ENCODE measurements at places on chromosomes 3 and 15. TPM values are rescaled to one million over a fixed set of nuclear protein-coding genes. Genes with fewer than 3 reads are reported as not detected.

The PRR23A gene
- not detected for polyA plus RNA-seq

DNA sequence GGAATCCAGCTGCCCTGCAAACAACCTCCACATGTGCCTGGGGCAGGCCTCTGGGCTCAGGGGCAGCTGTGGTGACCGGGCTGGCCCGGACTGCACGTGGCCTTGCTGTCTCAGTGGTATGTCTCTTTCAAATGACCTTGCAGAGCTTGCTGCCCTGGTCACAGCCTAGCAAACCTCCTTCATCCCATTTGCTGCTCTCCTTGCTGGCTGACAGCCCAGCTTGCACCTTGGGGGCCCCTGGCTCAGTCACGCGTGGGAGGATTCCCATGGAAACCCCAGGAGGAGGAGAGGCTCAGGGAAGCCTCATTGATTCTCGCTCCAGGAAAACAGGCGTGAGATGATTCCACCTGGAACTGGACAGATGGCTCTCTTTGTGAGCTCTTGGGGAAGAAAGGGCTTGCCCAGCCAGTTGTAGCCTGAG lies 5.6 kb downstream of the SPSB4 start:
- no peaks in the 10 kb centered on the region for H3K4me1 ChIP-seq
- peaks cover 22% of the 10 kb centered on the region for H3K27me3 ChIP-seq
- H3K36me3 ChIP-seq = no peaks in the 10 kb centered on the region
- H3K27ac ChIP-seq = no peak overlapping the region
- DNase-seq = no peak
- H3K4me3 ChIP-seq = no peak overlapping the region

- no peak for DNase-seq
- no peaks in the 10 kb centered on the region for H3K4me1 ChIP-seq
- no peaks in the 10 kb centered on the region for H3K27me3 ChIP-seq
- no peak overlapping the region for H3K27ac ChIP-seq
- H3K36me3 ChIP-seq = no peaks in the 10 kb centered on the region
- no peak overlapping the region for H3K4me3 ChIP-seq
These were observed 8.8 kb downstream of the OIP5 start for GRCh38 chr15:41323611-41324010.

GRCh38 chr3:71464613-71465012 lies 118.9 kb downstream of the FOXP1 start:
- H3K27me3 ChIP-seq = no peaks in the 10 kb centered on the region
- no peak overlapping the region for H3K27ac ChIP-seq
- no peak for DNase-seq
- peaks cover 16% of the 10 kb centered on the region for H3K4me1 ChIP-seq
- no peaks in the 10 kb centered on the region for H3K36me3 ChIP-seq

GRCh38 chr3:98521897-98522543 lies 682 bp downstream of the CLDND1 start:
- peaks cover 13% of the 10 kb centered on the region for H3K4me1 ChIP-seq
- peaks cover 2% of the 10 kb centered on the region for H3K27me3 ChIP-seq
- DNase-seq = peak; percentile 74
- H3K36me3 ChIP-seq = peaks cover 9% of the 10 kb centered on the region
- peak overlapping the region; percentile 94 for H3K27ac ChIP-seq
- H3K4me3 ChIP-seq = peak overlapping the region; percentile 86

GRCh38 chr15:28125673-28126651 lies 26.8 kb upstream of the OCA2 start:
- no peaks in the 10 kb centered on the region for H3K27me3 ChIP-seq
- H3K4me1 ChIP-seq = no peaks in the 10 kb centered on the region
- no peak overlapping the region for H3K27ac ChIP-seq

- no peak for DNase-seq
- H3K27me3 ChIP-seq = no peaks in the 10 kb centered on the region
- no peak overlapping the region for H3K27ac ChIP-seq
- no peaks in the 10 kb centered on the region for H3K4me1 ChIP-seq
- no peak overlapping the region for H3K4me3 ChIP-seq
- H3K36me3 ChIP-seq = no peaks in the 10 kb centered on the region
These were observed 221.2 kb downstream of the IGSF11 start for GRCh38 chr3:118813472-118813871.

GRCh38 chr15:33198541-33198940 lies 4.0 kb upstream of the FMN1 start:
- DNase-seq = no peak
- H3K4me3 ChIP-seq = no peak overlapping the region
- no peak overlapping the region for H3K27ac ChIP-seq
- no peaks in the 10 kb centered on the region for H3K36me3 ChIP-seq

The AP3B2 gene
- not detected for polyA plus RNA-seq

DNA sequence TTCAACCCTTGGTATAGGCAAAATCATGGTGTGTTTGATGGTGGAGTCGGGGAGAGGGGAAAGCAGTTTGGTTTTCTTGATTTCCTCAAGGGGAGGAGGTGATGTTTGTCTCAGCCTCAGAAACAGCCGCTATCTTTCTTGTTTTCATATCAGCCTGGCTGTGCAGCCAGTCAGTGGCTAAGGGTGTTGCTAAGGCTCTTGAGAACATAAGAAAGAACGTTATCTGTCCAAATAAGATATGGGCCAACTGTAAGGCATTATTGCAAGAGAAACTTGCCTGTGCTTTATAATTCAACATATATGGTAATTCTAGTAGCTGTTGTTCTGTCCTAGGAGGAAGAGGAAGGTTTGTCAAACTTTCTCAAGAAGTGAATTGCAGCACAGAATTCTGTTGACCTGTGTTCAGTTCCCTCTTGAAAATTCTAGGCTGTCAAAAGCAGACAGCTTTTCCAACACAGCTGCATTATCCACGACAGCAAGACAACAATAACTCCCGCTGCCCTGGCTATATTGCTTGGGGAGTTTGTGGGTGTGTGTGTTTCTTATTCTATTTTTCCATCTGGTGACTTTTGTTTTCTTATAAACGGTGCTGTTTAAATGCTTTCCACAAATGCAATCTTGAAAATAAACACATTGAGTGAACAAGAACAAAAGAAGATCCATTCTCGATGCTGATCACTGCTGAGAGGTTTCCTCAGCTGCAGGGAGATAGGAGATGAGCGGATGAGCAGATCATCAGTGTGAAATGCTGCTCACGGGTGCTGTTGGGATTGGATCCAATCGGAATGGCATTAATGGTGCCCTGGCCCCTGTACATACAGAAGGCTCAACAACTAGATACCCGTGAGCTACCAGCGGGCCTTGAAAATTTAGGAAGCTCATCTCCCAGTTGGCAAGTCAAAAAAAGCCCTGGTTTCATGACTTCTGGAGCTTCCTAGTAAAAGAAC lies 90.8 kb upstream of the TNFAIP8L3 start:
- no peak overlapping the region for H3K4me3 ChIP-seq
- peaks cover 6% of the 10 kb centered on the region for H3K4me1 ChIP-seq
- no peaks in the 10 kb centered on the region for H3K36me3 ChIP-seq
- H3K27ac ChIP-seq = no peak overlapping the region
- peaks cover 31% of the 10 kb centered on the region for H3K27me3 ChIP-seq
- DNase-seq = no peak

DNA sequence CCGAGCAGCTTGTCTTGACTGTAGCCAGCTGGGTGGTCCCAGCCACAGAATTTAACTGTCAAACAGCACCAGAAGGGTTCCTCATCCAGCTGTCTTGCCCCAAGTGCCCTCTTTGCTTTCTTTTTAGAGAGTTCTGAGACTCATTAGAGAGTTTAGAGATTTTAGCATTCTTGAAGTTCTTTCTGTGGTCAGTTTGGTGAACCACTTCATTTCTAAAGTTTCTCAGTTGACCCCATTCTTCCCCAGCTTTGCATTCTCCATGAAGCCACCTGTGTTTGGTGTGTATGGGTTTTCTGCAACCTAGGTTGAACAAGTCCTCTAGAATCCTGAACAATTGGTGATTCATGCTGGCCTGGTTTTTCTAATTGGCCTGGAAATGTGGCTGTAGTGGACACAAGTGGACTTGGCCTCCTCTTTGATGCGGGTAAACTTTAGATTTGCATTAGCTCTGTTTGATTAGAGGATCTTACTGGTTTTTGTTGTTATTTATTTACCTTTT lies 33.7 kb downstream of the FLNB start:
- no peaks in the 10 kb centered on the region for H3K27me3 ChIP-seq
- H3K36me3 ChIP-seq = no peaks in the 10 kb centered on the region
- no peak overlapping the region for H3K4me3 ChIP-seq
- DNase-seq = peak; percentile 54
- H3K27ac ChIP-seq = peak overlapping the region; percentile 67
- H3K4me1 ChIP-seq = peaks cover 70% of the 10 kb centered on the region

GRCh38 chr15:39269352-39269751 lies 311.5 kb upstream of the THBS1 start:
- no peaks in the 10 kb centered on the region for H3K36me3 ChIP-seq
- H3K4me1 ChIP-seq = peaks cover 66% of the 10 kb centered on the region
- no peak overlapping the region for H3K27ac ChIP-seq

- H3K27me3 ChIP-seq = no peaks in the 10 kb centered on the region
- no peak overlapping the region for H3K4me3 ChIP-seq
- peaks cover 7% of the 10 kb centered on the region for H3K4me1 ChIP-seq
- H3K36me3 ChIP-seq = no peaks in the 10 kb centered on the region
These were observed 17.5 kb downstream of the CHRM5 start for GRCh38 chr15:33985751-33986150.

The CTXN2 gene
- polyA plus RNA-seq = 0.01 TPM

The UQCRC1 gene
- 427 TPM for polyA plus RNA-seq

All from endothelial cell of umbilical vein (primary cell).